ENCODE measurements at places on chromosomes 6 and 20. TPM values are rescaled to one million over a fixed set of nuclear protein-coding genes. Genes with fewer than 3 reads are reported as not detected.
A peak's percentile ranks its signal among the peaks of the same experiment; 100 is the strongest.

TTLL9 gene
- not detected for total RNA-seq

HUS1B gene
- total RNA-seq: 0.64 TPM

IL17A gene
- not detected for total RNA-seq

GRCh38 chr6:158627940-158628211, 16.7 kb downstream of the DYNLT1 start:
- no peak overlapping the region for H3K4me3 ChIP-seq
- no peak for DNase-seq
- H3K27me3 ChIP-seq: no peaks in the 10 kb centered on the region
- peaks cover 8% of the 10 kb centered on the region for H3K4me1 ChIP-seq
- no peak overlapping the region for H3K27ac ChIP-seq

- H3K27ac ChIP-seq: no peak overlapping the region
- no peaks in the 10 kb centered on the region for H3K36me3 ChIP-seq
- H3K4me3 ChIP-seq: no peak overlapping the region
- no peaks in the 10 kb centered on the region for H3K4me1 ChIP-seq
- DNase-seq: no peak
Measured at GRCh38 chr20:24676978-24677370, 207.5 kb downstream of the SYNDIG1 start.

- no peaks in the 10 kb centered on the region for H3K27me3 ChIP-seq
- H3K4me1 ChIP-seq: no peaks in the 10 kb centered on the region
- DNase-seq: no peak
- H3K27ac ChIP-seq: peak overlapping the region; percentile 94
- peak overlapping the region; percentile 75 for H3K4me3 ChIP-seq
Measured at GRCh38 chr6:21596949-21597682, 3.6 kb downstream of the SOX4 start.

DNA sequence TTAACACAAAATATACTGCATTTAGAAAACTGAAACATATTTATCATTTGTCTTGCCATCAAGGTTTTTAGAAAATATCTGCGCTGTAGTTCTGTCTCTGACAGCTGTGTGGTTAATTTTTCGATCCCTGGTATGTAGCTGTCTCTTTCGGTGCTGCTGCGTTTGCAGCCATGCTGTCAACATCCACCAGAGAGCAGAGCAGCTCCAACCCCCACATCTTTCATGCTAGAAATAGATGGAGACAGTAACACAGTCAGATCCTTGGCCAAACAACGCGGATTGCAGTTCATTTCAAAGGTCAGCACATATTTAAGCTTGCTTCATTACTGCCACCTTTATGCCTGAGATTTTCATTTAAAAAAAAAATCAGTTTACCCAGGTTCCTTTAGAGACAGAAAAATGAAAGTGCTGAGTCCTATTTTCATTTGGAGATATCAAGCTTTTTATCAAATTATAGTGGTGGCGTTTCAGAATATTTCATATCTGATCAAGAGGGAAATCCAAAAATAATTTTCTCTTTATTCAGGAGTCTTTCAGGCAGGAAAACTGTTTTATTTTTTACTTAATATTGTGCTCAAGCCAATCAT, 157.7 kb upstream of the MMS22L start:
- DNase-seq: no peak
- H3K4me1 ChIP-seq: no peaks in the 10 kb centered on the region
- no peak overlapping the region for H3K4me3 ChIP-seq
- no peaks in the 10 kb centered on the region for H3K36me3 ChIP-seq

DNA sequence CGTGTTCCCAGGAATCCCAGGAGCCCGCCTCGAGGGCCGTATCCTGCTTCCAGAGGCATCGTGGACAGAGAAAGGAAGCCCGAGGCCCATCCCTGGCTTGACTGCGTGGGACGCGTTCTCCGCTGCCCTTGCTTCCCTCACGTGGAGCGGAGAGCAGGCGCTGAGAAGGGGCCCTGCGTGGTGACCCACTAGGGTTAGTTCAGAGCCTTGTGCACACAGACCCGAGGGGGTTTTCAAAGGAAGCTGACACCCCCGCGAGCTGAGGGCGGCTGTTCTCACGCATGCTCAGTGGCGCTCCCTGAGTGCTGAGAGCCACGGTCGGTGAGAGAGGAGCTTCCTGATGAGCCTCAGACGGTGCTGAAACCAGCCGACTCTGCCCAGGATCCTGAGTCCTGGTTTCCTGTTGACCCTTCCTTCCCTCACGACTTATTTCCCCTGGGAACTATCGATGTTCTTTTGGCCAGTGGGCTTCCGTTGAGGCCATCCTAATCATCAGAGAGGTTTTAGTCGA, 28.9 kb upstream of the CCR6 start:
- DNase-seq: no peak
- no peaks in the 10 kb centered on the region for H3K27me3 ChIP-seq
- H3K36me3 ChIP-seq: no peaks in the 10 kb centered on the region
- no peaks in the 10 kb centered on the region for H3K4me1 ChIP-seq

DNA sequence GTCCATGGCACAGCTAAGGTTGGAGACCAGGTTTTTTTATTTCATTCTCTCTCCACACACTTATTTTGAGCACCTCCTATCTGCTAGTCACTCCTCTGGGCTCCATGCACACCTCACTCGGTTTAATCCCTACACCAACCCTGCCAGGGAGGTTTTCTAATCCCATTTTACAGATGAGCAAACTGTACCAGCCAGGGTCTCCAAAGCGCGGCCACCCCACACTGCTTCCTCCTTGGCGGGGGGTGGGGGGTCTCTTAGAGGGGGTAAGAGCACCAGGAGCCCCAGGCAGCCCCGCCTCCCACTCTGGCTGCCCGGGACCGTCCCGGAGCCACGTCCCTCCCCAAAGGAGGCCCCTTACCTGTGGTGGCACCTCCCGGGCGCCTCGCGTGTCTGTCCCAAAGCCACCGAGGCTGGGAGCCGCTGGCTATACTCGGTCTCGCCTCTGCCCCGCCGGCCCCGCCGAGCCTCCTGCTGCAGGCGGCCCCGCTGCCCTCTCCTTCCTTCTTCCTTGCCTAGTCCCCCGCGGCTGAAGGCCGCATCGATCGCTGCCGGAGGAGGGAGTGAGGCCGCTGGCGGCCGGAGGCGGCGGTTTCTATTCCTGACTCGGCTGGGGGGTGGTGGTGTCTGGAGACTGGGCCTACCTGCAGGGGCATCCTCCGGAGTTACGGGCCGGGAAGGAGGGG, at the start of gene KCNS1:
TSS of gene KCNS1 (minus strand) at position 565 of the 683 bp plus-strand sequence. CDS start 1,891 bp downstream, outside the sequence.
- no peak for DNase-seq
- no peak within 1 kb of the TSS for H3K4me3 ChIP-seq
- H3K4me1 ChIP-seq: no peaks in the 10 kb centered on the region
- H3K27ac ChIP-seq: no peak within 1 kb of the TSS
- H3K36me3 ChIP-seq: no peaks in the 10 kb centered on the region

GRCh38 chr20:25544311-25544710, 41.0 kb downstream of the NINL start:
- no peak for DNase-seq
- no peak overlapping the region for H3K27ac ChIP-seq
- no peaks in the 10 kb centered on the region for H3K27me3 ChIP-seq
- H3K36me3 ChIP-seq: no peaks in the 10 kb centered on the region
